ENCODE measurements at places on chromosomes 3 and 15. TPM values are rescaled to one million over a fixed set of nuclear protein-coding genes. Genes with fewer than 3 reads are reported as not detected.

DNA sequence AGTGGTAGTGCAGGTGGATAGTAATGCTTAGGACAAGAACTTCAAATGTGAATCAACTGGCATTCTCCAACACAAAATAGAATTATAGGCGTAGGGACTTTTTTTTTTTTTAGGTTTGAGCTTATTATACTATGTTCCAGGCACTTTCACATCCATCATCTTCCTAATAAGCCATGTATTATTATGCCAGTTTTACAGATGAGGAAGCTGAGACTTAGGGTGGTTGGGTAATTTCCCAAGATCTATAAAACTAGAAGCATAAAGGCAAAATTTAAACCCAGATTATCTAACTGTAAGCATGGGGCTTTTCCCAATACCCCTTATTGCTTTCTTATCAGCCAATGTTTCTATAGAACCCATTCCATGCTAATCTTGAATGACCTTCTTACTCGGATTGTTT is 75.1 kb upstream of the ETV5 start:
- H3K36me3 ChIP-seq, result no peaks in the 10 kb centered on the region
- no peak overlapping the region for H3K4me3 ChIP-seq
- H3K27me3 ChIP-seq, result peaks cover 13% of the 10 kb centered on the region
- H3K4me1 ChIP-seq, result no peaks in the 10 kb centered on the region
- no peak for DNase-seq
- H3K27ac ChIP-seq, result no peak overlapping the region

GRCh38 chr15:90047956-90048575 is 46.9 kb downstream of the ZNF710 start:
- no peaks in the 10 kb centered on the region for H3K36me3 ChIP-seq

DNA sequence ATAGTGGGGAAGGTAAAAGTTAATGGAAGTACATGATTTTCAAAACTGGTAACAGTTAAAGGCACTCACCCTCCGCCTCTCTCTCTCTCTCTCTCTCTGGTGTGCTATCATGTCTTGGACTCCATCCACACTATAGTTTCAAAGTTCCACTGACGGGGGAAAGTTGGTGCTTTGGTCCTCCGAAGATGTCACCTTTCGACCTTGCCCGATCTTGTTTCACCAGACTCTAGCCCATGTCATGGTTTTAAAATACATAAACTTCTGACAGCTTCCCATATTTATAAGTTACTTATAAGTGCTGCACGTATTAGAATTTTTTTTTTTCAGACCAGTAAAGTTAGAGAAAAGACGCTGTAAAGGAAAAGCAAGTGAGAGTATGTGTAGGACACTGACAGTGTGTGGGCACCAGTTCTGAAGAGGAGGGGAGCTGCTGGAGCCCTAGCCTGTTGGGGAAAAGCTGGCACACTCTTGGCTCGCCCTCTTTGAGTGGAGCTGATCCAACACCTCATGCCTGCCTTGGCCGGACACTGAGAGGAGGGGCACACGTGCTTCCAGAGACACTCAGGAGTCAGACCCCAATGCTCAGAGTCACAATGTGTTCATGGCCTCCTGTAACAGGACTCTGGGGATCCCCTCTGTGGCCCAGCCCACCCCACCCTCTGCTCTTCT is 200.5 kb upstream of the TPM1 start:
- DNase-seq, result no peak
- no peak overlapping the region for H3K4me3 ChIP-seq
- no peak overlapping the region for H3K27ac ChIP-seq
- H3K27me3 ChIP-seq, result no peaks in the 10 kb centered on the region
- peaks cover 18% of the 10 kb centered on the region for H3K4me1 ChIP-seq

GRCh38 chr3:72141264-72141663 is 356.3 kb upstream of the PROK2 start:
- H3K4me3 ChIP-seq, result no peak overlapping the region
- no peaks in the 10 kb centered on the region for H3K36me3 ChIP-seq
- H3K27ac ChIP-seq, result no peak overlapping the region
- H3K27me3 ChIP-seq, result no peaks in the 10 kb centered on the region
- DNase-seq, result no peak
- no peaks in the 10 kb centered on the region for H3K4me1 ChIP-seq

GRCh38 chr3:64473466-64473865 is 214.3 kb downstream of the ADAMTS9 start:
- no peaks in the 10 kb centered on the region for H3K4me1 ChIP-seq
- H3K27ac ChIP-seq, result no peak overlapping the region
- H3K4me3 ChIP-seq, result no peak overlapping the region
- H3K27me3 ChIP-seq, result peaks cover 24% of the 10 kb centered on the region

The MYRIP gene
- 0.32 TPM for total RNA-seq
